ENCODE measurements at places on chromosomes 4 and X. TPM values are rescaled to one million over a fixed set of nuclear protein-coding genes. Genes with fewer than 3 reads are reported as not detected.
A peak's percentile ranks its signal among the peaks of the same experiment; 100 is the strongest.

DNA sequence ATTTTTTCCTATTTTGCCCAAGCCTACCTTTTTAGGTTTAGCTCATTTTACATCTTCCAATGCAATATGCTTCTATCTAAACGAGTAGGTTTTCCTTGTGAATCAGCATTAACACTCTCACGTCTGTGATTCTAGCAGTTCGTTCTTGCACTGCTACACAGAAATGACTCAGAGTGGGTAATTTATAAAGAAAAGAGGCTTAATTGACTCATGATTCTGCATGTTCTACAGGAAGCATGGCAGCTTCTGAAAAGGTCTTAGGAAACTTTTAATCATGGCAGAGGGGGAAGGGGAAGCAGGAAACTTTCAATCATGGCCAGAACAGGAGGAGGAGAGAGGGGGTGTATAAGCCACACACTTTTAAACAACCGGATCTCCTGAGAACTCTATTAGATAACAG lies 44.9 kb downstream of the SPANXN1 start:
- H3K4me3 ChIP-seq: no peak overlapping the region
- no peaks in the 10 kb centered on the region for H3K36me3 ChIP-seq
- H3K27ac ChIP-seq: no peak overlapping the region
- H3K27me3 ChIP-seq: no peaks in the 10 kb centered on the region
- H3K4me1 ChIP-seq: no peaks in the 10 kb centered on the region
- DNase-seq: no peak

Gene PRR32
- total RNA-seq: not detected

GRCh38 chrX:69565247-69565815 lies 50.6 kb upstream of the EDA start:
- no peaks in the 10 kb centered on the region for H3K36me3 ChIP-seq
- H3K27ac ChIP-seq: no peak overlapping the region
- no peak for DNase-seq
- no peaks in the 10 kb centered on the region for H3K27me3 ChIP-seq

Gene HDX
- total RNA-seq: 2.3 TPM

GRCh38 chr4:73735231-73735630 lies 5.1 kb upstream of the CXCL8 start:
- H3K27ac ChIP-seq: peak overlapping the region; percentile 80
- H3K27me3 ChIP-seq: no peaks in the 10 kb centered on the region
- H3K36me3 ChIP-seq: no peaks in the 10 kb centered on the region
- peak; percentile 86 for DNase-seq
- peaks cover 40% of the 10 kb centered on the region for H3K4me1 ChIP-seq
- no peak overlapping the region for H3K4me3 ChIP-seq

DNA sequence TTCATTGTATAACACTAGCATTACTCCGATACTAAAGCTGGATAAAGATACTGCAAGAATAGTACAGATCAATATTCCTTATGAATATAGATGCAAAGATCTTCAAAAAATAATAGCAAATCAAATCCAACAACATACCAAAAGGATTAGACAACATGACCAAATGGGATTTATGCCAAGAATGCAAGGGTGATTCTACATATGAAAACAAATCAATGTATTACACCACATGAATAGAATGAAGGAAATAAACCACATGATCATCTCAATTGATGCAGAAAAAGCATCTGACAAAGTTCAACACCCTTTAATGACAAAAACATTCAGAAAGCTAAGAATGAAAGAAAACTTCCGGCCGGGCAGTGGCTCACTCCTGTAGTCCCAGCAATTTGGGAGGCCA lies 42.8 kb downstream of the CUL4B start:
- H3K4me3 ChIP-seq: no peak overlapping the region
- 0 out of 2 replicates have a peak overlapping the region, but pooled peaks have one; percentile 18 for H3K27ac ChIP-seq
- H3K4me1 ChIP-seq: peaks cover 12% of the 10 kb centered on the region
- no peaks in the 10 kb centered on the region for H3K27me3 ChIP-seq
- peaks cover 5% of the 10 kb centered on the region for H3K36me3 ChIP-seq

- H3K4me1 ChIP-seq: no peaks in the 10 kb centered on the region
- DNase-seq: no peak
- no peak overlapping the region for H3K4me3 ChIP-seq
- no peaks in the 10 kb centered on the region for H3K36me3 ChIP-seq
These were observed 762.0 kb downstream of the CCSER1 start for GRCh38 chr4:90889171-90889570.

Gene GPR143
- total RNA-seq: not detected

DNA sequence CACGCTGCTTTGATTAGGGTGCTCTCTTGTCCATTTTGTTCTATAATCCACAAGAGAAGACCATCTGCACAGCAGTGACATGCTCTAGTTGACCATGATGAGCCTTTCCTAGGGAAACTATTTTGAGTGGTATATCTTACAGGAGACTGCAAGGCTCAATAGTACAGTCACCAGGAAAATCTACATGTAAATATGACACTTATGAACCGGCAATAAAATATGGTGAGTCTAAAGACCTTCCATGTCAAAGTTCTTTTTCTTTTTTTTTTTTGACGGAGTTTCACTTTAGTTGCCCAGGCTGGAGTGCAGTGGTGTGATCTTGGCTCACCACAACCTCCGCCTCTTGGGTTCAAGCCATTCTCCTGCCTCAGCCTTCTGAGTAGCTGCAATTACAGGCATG lies 103.7 kb downstream of the MGST2 start:
- no peak overlapping the region for H3K27ac ChIP-seq
- DNase-seq: no peak
- H3K4me3 ChIP-seq: no peak overlapping the region

- DNase-seq: peak; percentile 58
- H3K36me3 ChIP-seq: no peaks in the 10 kb centered on the region
- peak overlapping the region; percentile 87 for H3K4me3 ChIP-seq
- H3K27me3 ChIP-seq: no peaks in the 10 kb centered on the region
- H3K4me1 ChIP-seq: peaks cover 8% of the 10 kb centered on the region
- peak overlapping the region; percentile 98 for H3K27ac ChIP-seq
These were observed 618 bp downstream of the RBBP7 start for GRCh38 chrX:16869393-16870094.

Gene SPANXA2
- not detected for total RNA-seq

- no peaks in the 10 kb centered on the region for H3K27me3 ChIP-seq
- DNase-seq: no peak
These were observed 13.7 kb downstream of the APELA start for GRCh38 chr4:164890691-164891090.

GRCh38 chr4:6309777-6310176 lies 40.1 kb downstream of the WFS1 start:
- no peak overlapping the region for H3K27ac ChIP-seq
- no peaks in the 10 kb centered on the region for H3K4me1 ChIP-seq
- no peak overlapping the region for H3K4me3 ChIP-seq
- no peak for DNase-seq

GRCh38 chr4:7536876-7537275 lies 102.1 kb upstream of the PSAPL1 start:
- no peaks in the 10 kb centered on the region for H3K27me3 ChIP-seq
- H3K4me3 ChIP-seq: no peak overlapping the region
- no peaks in the 10 kb centered on the region for H3K4me1 ChIP-seq
- H3K27ac ChIP-seq: no peak overlapping the region
- no peak for DNase-seq

GRCh38 chr4:28092610-28093009 lies 1232.0 kb downstream of the STIM2 start:
- no peaks in the 10 kb centered on the region for H3K27me3 ChIP-seq
- H3K36me3 ChIP-seq: no peaks in the 10 kb centered on the region
- no peak overlapping the region for H3K4me3 ChIP-seq
- no peaks in the 10 kb centered on the region for H3K4me1 ChIP-seq

- no peaks in the 10 kb centered on the region for H3K36me3 ChIP-seq
- no peak overlapping the region for H3K27ac ChIP-seq
- H3K27me3 ChIP-seq: no peaks in the 10 kb centered on the region
- H3K4me3 ChIP-seq: no peak overlapping the region
- H3K4me1 ChIP-seq: peaks cover 6% of the 10 kb centered on the region
These were observed 25.5 kb downstream of the MOB1B start for GRCh38 chr4:70927502-70928137.

DNA sequence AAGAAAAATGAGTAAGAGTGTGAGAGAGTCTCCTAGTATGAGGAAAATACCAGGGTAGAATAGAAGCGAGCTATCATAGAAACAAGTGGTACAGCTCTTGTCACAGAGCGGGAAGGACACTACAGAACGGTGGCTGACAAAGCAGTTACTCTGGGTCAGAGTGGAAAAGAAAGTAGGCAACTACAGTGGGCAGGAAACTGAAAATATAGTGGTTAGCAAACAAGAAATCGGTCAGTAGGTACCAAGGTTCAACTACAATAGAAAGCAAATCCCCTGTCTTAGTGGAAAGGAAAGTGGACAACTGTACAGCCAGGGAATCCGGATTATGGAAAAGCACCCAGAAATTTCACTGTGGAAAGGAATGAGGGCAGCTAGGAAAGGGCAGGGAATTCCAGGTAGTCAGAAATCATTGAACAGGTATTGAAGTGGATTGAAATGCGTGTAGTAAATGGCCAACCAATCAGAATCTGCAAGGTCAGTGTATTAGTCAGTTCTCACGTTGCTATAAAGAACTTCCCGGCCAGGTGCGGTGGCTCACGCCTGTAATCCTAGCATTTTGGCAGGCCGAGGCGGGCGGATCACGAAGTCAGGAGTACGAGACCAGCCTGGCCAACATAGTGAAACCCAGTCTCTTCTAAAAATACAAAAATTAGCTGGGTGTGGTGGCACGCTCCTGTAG lies 219.6 kb upstream of the DIAPH2 start:
- no peaks in the 10 kb centered on the region for H3K4me1 ChIP-seq
- H3K27me3 ChIP-seq: no peaks in the 10 kb centered on the region
- no peaks in the 10 kb centered on the region for H3K36me3 ChIP-seq
- H3K27ac ChIP-seq: no peak overlapping the region
- no peak overlapping the region for H3K4me3 ChIP-seq
- no peak for DNase-seq

GRCh38 chrX:34493086-34493485 lies 164.0 kb downstream of the TMEM47 start:
- H3K27ac ChIP-seq: no peak overlapping the region
- H3K4me3 ChIP-seq: no peak overlapping the region
- H3K4me1 ChIP-seq: no peaks in the 10 kb centered on the region
- H3K27me3 ChIP-seq: no peaks in the 10 kb centered on the region

- DNase-seq: peak; percentile 47
- H3K27me3 ChIP-seq: no peaks in the 10 kb centered on the region
- no peaks in the 10 kb centered on the region for H3K36me3 ChIP-seq
These were observed 29.2 kb upstream of the CCNI start for GRCh38 chr4:77104791-77105540.

Gene GPR82
- not detected for total RNA-seq

GRCh38 chr4:5782829-5783476 lies 72.0 kb downstream of the EVC start:
- DNase-seq: no peak
- H3K36me3 ChIP-seq: peaks cover 5% of the 10 kb centered on the region
- peaks cover 10% of the 10 kb centered on the region for H3K4me1 ChIP-seq
- no peak overlapping the region for H3K4me3 ChIP-seq

Gene MAGEC3
- not detected for total RNA-seq

Gene CCDC110
- total RNA-seq: 0.38 TPM

Gene ARX
- total RNA-seq: not detected

Gene BGN
- 115 TPM for total RNA-seq

GRCh38 chrX:94908171-94908570 lies 1234.2 kb downstream of the FAM133A start:
- DNase-seq: no peak
- H3K4me1 ChIP-seq: no peaks in the 10 kb centered on the region
- H3K4me3 ChIP-seq: no peak overlapping the region
- H3K36me3 ChIP-seq: no peaks in the 10 kb centered on the region

DNA sequence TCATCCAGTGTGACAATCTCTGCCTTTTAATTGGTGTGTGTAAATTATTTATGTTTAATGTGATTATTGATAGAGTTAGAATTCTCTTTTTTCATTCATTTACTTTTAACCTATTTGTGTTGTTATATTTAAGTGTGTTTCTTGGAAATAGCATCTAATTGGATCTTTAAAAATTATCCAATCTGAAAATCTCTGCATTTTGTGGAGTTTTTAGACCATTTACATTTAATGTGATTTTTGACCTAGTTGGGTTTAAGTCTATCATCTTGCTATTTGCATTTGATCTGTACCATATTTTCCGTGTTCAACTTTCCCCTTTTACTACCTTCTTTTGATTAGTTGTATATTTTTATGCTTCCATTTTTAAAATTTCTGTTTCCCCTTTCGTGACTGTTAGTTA lies 71.3 kb downstream of the TENM3 start:
- H3K36me3 ChIP-seq: no peaks in the 10 kb centered on the region
- H3K4me3 ChIP-seq: no peak overlapping the region
- no peak for DNase-seq
- no peaks in the 10 kb centered on the region for H3K4me1 ChIP-seq
- H3K27me3 ChIP-seq: no peaks in the 10 kb centered on the region

DNA sequence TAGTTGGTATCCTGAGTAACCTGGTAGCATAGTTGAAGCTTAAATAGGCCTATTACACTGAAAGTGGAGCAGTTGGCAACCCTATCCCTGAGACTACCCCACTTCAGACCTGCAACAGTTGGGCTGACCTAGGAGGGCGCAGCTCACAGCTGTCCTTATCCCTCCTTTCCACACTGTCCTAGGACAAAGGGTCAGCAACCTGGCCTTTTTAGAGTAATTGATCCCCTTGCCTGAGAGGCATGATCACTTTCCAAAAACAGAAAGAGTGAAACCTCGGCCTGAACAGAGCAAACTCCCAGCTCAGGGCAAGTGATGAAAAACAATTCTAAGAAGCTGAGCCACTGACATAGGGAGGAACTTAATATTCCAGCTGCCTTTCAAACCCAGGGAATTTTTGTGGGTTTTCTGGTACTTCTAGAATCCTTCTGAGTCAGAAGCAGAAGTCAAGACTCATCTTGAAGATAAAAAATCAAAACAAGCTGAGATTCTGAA lies 94.9 kb upstream of the MYOZ2 start:
- peak overlapping the region; percentile 86 for H3K27ac ChIP-seq
- H3K27me3 ChIP-seq: no peaks in the 10 kb centered on the region
- peak; percentile 91 for DNase-seq
- peak overlapping the region; percentile 20 for H3K4me3 ChIP-seq
- no peaks in the 10 kb centered on the region for H3K36me3 ChIP-seq

- H3K4me3 ChIP-seq: no peak overlapping the region
- no peaks in the 10 kb centered on the region for H3K4me1 ChIP-seq
- no peaks in the 10 kb centered on the region for H3K27me3 ChIP-seq
These were observed 150.1 kb downstream of the HNRNPD start for GRCh38 chr4:82223715-82224114.

DNA sequence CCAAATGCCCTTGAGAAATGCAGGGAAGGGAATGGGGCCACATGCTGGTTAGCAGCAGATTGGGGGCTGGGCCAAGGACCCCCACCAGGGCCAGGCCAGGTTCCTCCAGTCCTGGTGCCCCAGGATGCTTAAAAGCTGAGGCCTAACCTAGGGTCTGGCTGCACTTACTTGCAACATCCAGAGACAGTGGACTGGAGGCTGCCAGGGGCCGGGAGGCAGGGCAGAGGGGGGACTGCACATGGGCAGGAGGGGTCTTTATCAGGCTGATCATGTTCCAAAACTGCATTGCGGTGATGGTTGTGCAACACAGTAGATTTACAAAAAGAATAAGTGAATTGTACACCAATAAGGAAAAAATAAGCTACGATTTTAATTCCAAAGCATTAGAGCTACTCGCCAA lies 36.8 kb upstream of the C4orf50 start:
- no peaks in the 10 kb centered on the region for H3K4me1 ChIP-seq
- no peaks in the 10 kb centered on the region for H3K36me3 ChIP-seq
- H3K27me3 ChIP-seq: no peaks in the 10 kb centered on the region
- no peak overlapping the region for H3K4me3 ChIP-seq

Data from GM23248 (cell line).